Common myeloid progenitor, CD34-positive (primary cell): ENCODE measurements at places on chromosomes 1 and 21.

GRCh38 chr1:240295811-240296210, 204.1 kb downstream of the FMN2 start:
- H3K27me3 ChIP-seq: no peaks in the 10 kb centered on the region
- H3K4me3 ChIP-seq: no peak overlapping the region
- no peak overlapping the region for H3K27ac ChIP-seq
- H3K36me3 ChIP-seq: no peaks in the 10 kb centered on the region

GRCh38 chr1:29687166-29687565, 450.8 kb downstream of the PTPRU start:
- H3K4me1 ChIP-seq: peaks cover 7% of the 10 kb centered on the region
- H3K27me3 ChIP-seq: no peaks in the 10 kb centered on the region
- H3K4me3 ChIP-seq: no peak overlapping the region
- no peak overlapping the region for H3K27ac ChIP-seq
- DNase-seq: no peak

- H3K4me1 ChIP-seq: no peaks in the 10 kb centered on the region
- H3K36me3 ChIP-seq: no peaks in the 10 kb centered on the region
- H3K4me3 ChIP-seq: no peak overlapping the region
- H3K27me3 ChIP-seq: no peaks in the 10 kb centered on the region
- no peak for DNase-seq
Observed at GRCh38 chr1:192118881-192119405, 39.3 kb upstream of the RGS18 start.

GRCh38 chr21:29499734-29500343, 201.1 kb downstream of the BACH1 start:
- no peak overlapping the region for H3K4me3 ChIP-seq
- H3K36me3 ChIP-seq: no peaks in the 10 kb centered on the region
- no peak for DNase-seq
- H3K4me1 ChIP-seq: peaks cover 4% of the 10 kb centered on the region

DNA sequence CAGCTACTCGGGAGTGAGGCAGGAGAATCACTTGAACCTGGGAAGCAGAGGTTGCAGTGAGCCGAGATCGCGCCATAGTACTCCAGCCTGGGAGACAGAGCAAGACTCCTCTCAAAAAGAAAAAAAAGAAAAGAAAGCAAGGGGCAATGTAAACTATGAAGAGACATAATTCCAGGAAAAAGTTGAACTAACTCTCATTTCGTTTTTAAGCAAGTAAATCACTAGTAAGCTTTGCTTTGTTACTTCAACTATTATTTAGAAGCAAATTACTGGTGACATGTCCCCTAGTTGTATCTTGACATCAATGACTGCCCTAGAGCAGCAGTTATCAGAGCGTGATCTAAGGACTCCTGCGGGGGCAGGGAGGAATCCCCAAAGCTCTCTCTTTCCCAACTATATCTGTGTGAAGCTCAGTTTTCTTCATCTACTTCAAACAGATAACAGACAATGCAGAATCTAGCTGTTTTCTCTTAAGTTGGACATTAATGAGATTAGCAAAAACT, 18.7 kb downstream of the CLSTN1 start:
- peaks cover 8% of the 10 kb centered on the region for H3K4me1 ChIP-seq
- no peak overlapping the region for H3K27ac ChIP-seq
- no peak for DNase-seq
- peaks cover 7% of the 10 kb centered on the region for H3K36me3 ChIP-seq

GRCh38 chr1:61842863-61843514, 100.7 kb downstream of the PATJ start:
- H3K27ac ChIP-seq: no peak overlapping the region
- no peak for DNase-seq
- no peaks in the 10 kb centered on the region for H3K36me3 ChIP-seq

GRCh38 chr1:7376676-7377075, 394.4 kb upstream of the VAMP3 start:
- H3K27me3 ChIP-seq: peaks cover 7% of the 10 kb centered on the region
- H3K27ac ChIP-seq: no peak overlapping the region
- no peaks in the 10 kb centered on the region for H3K36me3 ChIP-seq
- H3K4me3 ChIP-seq: no peak overlapping the region
